ENCODE measurements at places on chromosomes 12 and 14.

DNA sequence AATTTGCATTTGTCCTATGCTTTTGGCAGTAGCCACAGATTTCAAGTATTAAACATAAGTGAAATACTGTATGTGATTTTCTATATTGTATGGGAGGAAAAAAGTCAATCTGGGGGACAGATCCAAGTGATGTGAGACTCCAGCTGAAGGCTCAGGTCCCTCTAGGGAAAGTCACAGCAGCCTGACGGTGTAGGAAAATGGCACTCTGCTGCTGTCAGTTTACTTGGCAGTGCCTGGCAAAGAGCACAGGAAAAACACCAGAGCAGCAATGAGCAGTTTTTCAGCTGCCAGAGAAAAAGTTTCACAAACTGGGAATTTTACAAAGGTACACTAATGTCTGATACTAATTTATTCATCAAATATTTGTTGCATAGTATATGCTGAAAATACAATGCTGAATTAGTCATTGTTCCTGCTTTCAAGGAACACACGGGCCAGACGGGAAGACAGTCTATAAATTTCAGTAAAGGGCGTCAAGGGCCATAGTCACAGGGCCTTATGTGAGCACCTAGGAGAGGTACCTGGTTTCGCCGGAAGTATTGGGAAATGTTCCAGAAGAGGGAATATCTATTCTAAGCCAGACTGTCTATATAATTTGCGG lies 66.2 kb upstream of the SLC38A2 start:
- DNase-seq, result no peak

- no peak for DNase-seq
Observed at GRCh38 chr12:47863467-47863866, 41.3 kb downstream of the VDR start.

DNA sequence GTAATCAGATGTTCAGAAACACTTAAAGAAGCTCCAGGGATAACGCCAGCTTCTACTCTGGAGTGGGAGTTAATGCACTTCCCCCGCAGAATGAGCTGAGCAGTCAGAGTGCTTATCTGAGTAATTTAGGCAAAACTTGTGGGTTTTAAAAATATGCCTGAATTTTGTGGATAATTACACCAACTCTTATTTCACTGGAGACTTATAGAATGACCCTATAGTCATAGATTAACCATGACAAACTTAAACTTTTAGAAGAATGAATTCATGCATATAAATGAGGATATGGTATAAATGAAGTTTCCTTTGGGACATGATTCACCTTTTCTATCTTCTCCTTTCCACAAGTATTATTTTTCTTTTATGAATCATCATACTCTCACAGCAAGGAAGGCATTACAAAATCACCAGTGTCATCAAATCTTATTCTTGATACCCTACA lies 241.1 kb upstream of the FBXO33 start:
- no peak for DNase-seq

DNA sequence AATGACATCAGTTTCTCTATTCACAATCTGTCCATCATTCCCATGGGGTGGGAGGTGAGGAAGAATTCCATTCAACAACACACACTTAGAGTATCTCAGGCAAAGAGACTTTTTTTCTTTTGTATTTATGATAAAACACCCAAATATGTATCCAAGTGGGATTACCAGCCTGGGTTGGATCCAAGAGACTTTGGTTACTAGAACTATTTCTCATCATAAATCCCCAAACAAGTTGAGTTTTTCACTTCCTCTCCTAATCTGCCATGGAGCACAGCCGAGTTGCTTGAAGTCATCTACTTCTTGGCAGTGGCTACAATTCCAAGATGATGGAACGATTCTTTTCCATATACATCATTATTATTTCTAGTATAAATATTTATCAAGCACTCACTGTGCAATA lies 209.2 kb upstream of the HMGA2 start:
- no peak for DNase-seq

- DNase-seq, result no peak
Observed at GRCh38 chr14:72986214-72986613, 40.7 kb downstream of the ZFYVE1 start.

- DNase-seq, result no peak
Observed at GRCh38 chr12:16119618-16120415, 157.7 kb downstream of the SLC15A5 start.

GRCh38 chr12:132152411-132152821 lies 8.2 kb downstream of the NOC4L start:
- no peak for DNase-seq

DNA sequence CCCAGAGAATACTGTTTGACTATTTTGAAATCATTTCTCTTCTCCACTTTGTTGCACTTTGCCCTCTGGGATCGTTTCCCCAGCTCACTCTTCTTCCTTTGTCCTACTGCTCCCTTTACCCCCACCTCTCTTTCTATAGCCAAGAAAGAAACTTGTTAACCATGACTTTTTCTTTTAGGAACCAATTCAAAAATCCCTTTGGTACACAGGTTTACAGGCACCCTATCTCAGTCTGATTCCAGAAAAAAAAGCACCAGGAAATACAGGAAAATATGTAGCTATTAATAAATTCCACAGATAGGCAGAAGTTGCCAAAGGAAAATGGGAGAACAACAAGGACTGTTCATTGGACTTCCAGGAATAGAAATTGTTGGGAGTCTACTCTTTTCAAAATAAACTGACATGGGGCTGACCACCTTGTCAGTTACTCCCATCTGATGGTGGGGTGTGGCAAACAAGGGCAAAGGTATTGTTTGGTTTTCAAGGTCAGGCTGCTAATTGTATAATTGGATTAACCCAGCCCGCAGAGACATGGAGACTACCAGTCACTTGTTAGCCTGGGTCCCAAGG lies 82.4 kb downstream of the CRADD start:
- DNase-seq, result no peak

GRCh38 chr12:71854594-71854993 lies 15.0 kb downstream of the TBC1D15 start:
- DNase-seq, result no peak

GRCh38 chr14:52348776-52349175 lies 34.7 kb downstream of the PTGER2 start:
- DNase-seq, result no peak

- DNase-seq, result no peak
Observed at GRCh38 chr12:13273097-13273496, 76.6 kb downstream of the EMP1 start.

GRCh38 chr12:42887657-42888056 lies 298.1 kb upstream of the PRICKLE1 start:
- DNase-seq, result no peak

- DNase-seq, result no peak
Observed at GRCh38 chr12:116039081-116039480, 238.4 kb downstream of the MED13L start.

- no peak for DNase-seq
Observed at GRCh38 chr12:44689587-44689986, 186.5 kb downstream of the NELL2 start.

DNA sequence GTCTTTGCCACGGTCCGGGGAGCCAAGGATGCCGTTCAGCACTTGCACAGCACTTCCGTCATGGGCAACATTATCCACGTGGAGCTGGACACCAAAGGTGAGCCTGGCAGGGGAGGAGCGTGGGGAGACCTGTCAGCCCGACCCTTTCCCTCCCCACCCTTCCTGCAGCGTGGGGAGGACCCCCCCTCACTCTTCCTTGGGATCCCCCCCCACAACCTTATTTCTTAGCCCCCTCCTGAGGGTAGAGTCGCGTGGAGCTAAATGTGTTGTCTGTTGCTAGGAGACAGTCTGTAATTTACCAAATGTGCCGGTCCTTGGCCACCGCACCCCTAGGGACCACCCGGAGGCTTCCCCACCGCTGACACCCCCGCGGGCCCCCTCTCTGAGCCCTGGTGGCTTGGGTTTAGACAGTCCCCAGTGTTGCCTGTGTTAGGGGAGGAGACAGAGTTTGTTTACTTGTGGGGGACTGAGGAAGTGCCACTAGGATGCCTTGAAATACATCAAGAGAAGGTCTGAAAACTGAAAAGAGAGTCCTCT lies 2.3 kb downstream of the SETD1B start:
- DNase-seq, result no peak

DNA sequence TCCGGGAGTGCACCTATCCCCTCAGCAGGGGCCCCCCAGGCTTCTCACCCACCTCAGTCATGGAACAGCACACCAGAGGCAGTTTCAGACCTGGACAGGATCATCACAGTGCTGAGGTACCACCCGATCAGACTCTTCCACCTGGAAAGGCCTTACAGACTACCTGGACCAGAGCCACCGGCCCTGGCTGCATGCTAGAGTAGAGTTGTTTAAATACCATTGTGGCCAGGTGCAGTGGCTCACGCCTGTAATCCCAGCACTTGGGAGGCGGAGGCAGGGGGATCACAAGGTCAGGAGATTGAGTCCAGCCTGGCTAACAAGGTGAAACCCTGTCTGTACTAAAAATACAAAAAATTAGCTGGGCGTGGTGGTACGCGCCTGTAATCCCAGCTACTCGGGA lies 61.5 kb downstream of the TSPAN11 start:
- DNase-seq, result no peak

GRCh38 chr12:28222081-28222700 lies 31.9 kb downstream of the CCDC91 start:
- DNase-seq, result no peak

GRCh38 chr14:23119363-23120327 lies 590 bp upstream of the CEBPE start:
- DNase-seq, result no peak
